ENCODE measurements at places on chromosomes 7 and 10. TPM values are rescaled to one million over a fixed set of nuclear protein-coding genes. Genes with fewer than 3 reads are reported as not detected.

DNA sequence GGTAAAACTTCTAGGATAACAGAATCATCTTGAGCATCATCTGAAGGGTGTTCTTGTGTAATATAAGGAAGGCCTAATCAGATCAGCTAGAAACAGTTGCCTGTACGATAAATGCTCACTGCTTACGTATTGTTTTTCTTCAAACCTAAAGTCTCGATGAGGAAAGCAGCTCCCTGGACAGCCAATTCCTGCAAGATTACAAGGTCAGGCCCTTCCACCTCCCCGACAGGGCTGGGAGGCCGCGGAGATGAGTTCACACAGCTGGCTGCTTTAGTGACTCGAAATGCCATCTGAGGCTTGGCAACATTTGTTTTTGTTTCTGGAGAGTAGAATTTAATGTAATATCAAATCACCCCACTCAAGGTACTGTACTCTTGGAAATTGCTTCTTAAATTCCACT, 95.1 kb upstream of the PFKP start:
- H3K36me3 ChIP-seq: no peaks in the 10 kb centered on the region
- no peaks in the 10 kb centered on the region for H3K4me1 ChIP-seq
- no peaks in the 10 kb centered on the region for H3K27me3 ChIP-seq
- H3K4me3 ChIP-seq: no peak overlapping the region
- DNase-seq: no peak

GRCh38 chr10:31034098-31034909, 2.6 kb upstream of the ZNF438 start:
- H3K36me3 ChIP-seq: no peaks in the 10 kb centered on the region
- peak overlapping the region; percentile 30 for H3K4me3 ChIP-seq
- peak overlapping the region; percentile 88 for H3K27ac ChIP-seq
- no peak for DNase-seq
- H3K27me3 ChIP-seq: no peaks in the 10 kb centered on the region

GRCh38 chr7:2116989-2117591, 115.7 kb downstream of the MAD1L1 start:
- no peaks in the 10 kb centered on the region for H3K27me3 ChIP-seq
- H3K27ac ChIP-seq: no peak overlapping the region
- H3K4me1 ChIP-seq: no peaks in the 10 kb centered on the region
- DNase-seq: no peak

The TMEM178B gene
- 0.26 TPM for total RNA-seq

The TUBAL3 gene
- total RNA-seq: not detected

The RTKN2 gene
- 0.29 TPM for total RNA-seq

The TSPAN12 gene
- 13.4 TPM for total RNA-seq

The MALRD1 gene
- total RNA-seq: 2.4 TPM

The GIMAP7 gene
- 28.6 TPM for total RNA-seq

Measured in aorta (tissue), 5 donors.